ENCODE measurements at places on chromosomes 7 and 10.

- DNase-seq = no peak
Observed at GRCh38 chr7:102897211-102897631, 15.6 kb upstream of the LRRC17 start.

GRCh38 chr10:1643908-1644179, 93.5 kb downstream of the ADARB2 start:
- no peak for DNase-seq

- no peak for DNase-seq
Observed at GRCh38 chr7:13524076-13524475, 465.4 kb downstream of the ETV1 start.

DNA sequence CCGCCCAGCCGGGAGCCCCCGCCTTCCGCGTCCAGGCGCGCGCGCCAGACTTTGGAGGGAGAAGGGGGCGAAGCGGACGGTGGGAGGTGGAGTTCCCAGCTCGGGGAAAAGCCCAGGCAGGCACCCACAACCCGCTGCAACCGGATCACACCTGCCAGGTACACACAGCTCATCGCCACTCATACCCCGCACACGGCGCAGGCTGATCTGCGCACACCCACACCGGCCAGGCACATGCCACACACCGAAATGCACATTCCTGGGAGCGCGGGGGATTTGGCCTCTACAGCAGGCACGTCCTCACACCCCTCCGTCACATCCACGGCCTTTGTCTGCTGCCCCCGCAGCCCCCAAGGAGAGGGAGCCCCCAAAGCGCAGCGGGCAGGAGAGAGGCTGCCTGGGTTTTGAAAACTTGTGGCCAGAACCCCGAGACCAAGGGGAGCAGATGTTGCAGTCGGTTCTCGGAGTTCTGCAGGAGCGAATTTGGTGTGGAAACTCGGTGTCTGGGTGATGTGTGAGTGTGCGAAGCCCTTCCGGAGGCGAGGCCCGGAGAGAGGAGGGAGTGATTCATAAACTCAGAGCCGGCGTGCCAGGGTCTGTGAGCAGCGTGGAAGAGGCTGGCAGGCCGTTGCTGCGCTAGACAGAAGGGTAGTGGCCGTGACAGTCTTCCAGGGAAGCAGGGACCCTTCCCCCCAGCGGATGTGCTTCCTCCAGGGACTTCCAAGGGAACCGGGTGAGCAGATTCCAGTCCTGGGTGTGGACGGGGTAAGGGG, 734 bp downstream of the CHST3 start:
- no peak for DNase-seq

DNA sequence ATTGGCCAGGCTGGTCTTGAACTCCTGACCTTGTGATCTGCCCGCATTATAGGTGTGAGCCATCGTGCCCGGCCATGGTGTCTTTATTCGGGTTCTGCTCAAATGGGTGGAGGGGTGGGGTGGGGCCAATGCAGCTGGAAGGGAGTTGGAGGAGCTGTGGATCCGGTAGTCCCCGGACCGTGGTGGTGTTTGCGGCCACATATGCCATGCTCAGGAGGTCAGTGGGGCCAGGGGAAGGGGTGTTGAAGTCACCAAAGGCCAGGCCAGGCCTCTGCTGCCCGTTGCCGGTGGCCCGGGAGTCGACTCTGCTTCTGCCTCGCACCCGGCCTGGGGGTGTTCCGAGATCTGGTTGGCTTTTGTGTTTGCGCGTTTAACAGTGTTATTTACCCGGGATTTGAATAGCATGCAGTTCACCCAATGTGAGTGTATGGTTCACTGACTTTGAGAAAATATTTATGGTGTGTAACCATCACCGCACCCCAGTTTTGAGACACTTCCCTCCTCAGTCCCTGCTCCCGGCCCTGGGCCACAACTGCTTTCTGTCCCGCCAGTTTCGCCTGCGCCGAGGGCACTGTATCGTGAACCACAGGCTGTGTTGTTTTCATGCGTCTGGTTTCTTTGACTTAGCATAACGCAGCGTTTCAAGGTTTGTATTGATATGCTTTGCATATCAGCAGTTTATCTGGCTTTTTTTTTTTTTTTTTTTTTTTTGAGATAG, 10.7 kb downstream of the INPP5A start:
- DNase-seq = no peak

All from D341Med (cell line).